ENCODE measurements at places on chromosomes 4 and X.

- no peak for DNase-seq
Observed at GRCh38 chr4:89876548-89876947, 18.1 kb upstream of the MMRN1 start.

DNA sequence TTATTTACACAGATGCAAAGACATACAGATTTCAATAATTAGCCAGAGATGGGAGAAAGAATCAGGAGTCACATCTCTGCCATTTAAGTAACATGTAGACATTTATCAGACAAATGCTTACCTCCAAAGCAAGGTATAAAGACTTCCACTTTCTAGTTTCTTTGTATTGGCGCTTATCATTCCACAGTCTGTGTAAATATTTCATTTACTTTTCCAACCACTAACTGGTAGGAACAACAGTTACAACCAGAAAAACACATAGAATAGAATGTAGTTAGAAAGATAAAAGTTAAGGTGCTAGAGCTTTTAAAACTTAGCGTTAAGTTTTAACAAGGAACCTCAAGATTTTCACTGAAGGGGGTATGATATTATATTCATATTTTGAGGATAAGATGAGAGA, 40.9 kb upstream of the UGT2B4 start:
- DNase-seq: no peak

GRCh38 chr4:144699565-144699964, 53.6 kb downstream of the HHIP start:
- DNase-seq: no peak

GRCh38 chr4:185716577-185717376, 95.2 kb downstream of the SORBS2 start:
- DNase-seq: no peak

GRCh38 chr4:57548856-57549255, 438.7 kb upstream of the IGFBP7 start:
- no peak for DNase-seq

DNA sequence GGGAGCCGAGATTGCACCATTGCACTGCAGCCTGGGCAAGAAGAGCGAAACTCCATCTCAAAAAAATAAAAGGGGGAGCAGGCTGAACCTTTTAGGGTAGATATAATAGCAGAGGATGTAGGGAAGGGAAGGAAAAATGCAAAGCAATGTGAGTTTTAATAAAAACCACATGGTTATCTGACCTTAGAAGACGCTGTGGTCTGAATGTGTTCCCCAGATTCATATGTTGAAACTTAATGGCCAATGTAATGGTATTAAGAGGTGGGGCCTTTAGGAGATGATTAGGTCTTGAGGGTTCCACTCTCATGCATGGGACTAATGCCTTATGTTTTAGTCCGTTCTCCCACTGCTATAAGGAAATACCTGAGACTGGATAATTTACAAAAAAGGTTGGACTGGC, 114.1 kb upstream of the STX18 start:
- DNase-seq: no peak

DNA sequence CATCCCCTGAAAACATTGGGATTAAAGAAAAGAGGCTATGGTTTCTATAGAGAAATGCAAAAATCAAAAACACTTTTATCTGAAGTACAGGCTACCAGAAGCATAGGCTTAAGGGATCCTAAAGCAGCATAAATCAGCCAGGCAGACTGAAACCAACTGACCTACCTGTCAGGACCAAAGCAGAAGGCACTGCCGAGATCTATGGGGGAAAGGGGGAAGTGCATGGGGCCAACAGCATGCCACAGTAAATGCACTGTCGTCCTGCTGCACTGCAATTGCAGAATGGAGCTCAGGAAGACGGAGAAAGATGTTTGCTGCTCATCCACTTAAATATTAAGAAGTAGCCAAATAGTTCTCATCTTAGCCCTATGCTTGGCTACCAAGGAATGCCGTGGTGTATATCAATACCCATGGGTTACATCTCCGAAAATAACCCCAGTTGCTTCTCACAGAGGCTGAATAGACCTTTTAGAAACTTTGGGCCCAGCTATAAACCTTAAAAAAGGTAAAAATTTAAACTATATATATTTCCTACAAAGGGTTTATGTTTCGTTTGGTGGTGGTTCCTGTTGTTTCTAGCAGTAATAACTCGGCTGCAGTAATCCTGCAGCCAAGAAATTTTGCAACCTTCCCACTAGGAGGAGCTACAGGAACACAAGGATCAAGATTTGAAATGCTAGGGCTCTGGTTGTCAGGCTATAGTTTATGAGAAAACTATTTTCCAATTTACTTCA, 312.2 kb upstream of the DIAPH2 start:
- DNase-seq: no peak

DNA sequence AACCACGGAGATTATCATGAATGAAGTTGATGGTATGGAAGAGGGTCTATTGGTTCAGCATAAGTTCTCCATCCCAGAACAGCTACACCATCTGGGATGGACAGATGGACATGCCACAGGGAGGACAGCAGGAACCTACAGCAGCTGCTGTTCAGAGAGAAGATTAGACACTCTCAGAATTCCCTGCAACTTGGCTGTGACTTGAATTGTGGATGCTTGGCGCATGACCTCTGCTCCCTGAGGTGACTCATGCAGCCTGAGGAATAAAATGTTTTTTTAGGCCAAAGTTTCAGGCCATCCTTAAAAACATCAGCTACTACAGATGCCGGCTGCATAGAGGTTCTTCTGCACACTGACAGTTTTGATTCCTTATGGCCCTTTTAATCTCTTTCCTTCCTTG, 97.3 kb downstream of the RS1 start:
- DNase-seq: no peak

DNA sequence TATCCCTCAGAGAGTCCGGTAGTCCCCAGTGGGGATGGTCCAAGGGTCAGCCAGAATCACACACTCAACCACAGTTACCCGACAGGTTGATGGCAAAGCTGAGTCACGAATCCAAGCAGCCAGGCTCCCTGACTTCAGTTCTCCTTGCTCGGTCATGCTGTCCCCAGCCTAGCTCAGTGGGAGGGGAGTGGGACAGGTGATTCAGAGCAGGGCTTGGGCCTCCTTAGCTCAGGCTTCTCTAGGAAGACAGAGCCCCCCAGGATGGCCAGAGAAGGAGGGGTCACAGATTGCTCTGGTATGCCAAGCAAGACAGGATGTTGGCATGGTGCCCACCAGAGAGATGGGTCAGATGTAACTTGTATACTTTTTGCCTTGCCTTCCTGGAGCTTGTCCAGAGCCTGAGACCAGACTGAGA, 66.5 kb downstream of the EFNB1 start:
- DNase-seq: no peak

- no peak for DNase-seq
Observed at GRCh38 chr4:23458054-23458453, 431.8 kb downstream of the PPARGC1A start.

DNA sequence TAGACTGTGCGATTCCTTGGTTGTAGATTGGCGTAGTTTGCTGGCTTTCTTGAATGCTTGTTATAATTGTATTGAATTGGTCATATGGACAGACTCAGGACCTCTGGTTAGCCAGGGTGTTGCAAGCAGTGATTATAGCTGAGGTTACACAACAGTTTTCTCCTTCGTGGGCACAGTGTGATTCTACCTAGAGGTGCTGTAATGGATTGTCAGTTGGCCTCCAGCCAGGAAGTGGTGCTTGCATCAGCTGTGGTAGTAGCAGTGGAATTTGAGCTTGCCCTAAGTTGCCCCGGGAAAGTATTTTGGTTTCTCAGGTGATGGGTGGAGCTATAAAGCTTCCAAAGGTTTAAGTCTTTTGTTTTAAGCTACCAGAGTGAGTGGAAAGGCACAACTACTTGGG, 23.1 kb upstream of the GABRG1 start:
- no peak for DNase-seq

GRCh38 chr4:155819066-155819465, 47.0 kb downstream of the ASIC5 start:
- DNase-seq: no peak

- DNase-seq: no peak
Observed at GRCh38 chrX:119991005-119991787, 47.6 kb upstream of the NKAP start.

- DNase-seq: no peak
Observed at GRCh38 chr4:162921178-162921785, 245.4 kb downstream of the NAF1 start.

DNA sequence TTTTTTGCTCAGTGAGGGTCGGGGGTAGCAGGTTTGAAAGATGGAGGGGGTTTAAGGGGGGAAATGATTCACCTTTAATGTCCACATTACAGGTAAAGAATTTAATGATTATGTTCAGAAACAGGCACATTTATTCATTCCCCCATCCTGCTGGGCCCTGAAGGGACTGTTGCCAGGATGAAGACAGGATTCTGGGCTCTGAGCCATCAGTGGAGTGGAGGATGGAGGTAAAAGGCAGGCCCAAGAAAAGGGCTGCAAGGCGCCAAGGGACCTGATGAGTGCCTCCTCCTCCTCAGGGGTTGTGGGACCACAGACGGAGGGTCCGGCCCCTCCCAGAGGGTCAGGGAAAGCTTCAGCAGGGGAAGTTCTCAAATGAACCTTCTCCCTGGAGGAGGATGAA, 40.4 kb upstream of the PROM1 start:
- no peak for DNase-seq

GRCh38 chr4:124937993-124938392, 225.5 kb upstream of the ANKRD50 start:
- no peak for DNase-seq

GRCh38 chrX:102712216-102712966, at the start of gene GPRASP2:
Gene GPRASP2 (plus strand): TSS chrX:102712448. CDS start chrX:102714870, 2,422 bp downstream.
- no peak for DNase-seq

GRCh38 chr4:8831221-8832112, 40.2 kb downstream of the HMX1 start:
- no peak for DNase-seq

DNA sequence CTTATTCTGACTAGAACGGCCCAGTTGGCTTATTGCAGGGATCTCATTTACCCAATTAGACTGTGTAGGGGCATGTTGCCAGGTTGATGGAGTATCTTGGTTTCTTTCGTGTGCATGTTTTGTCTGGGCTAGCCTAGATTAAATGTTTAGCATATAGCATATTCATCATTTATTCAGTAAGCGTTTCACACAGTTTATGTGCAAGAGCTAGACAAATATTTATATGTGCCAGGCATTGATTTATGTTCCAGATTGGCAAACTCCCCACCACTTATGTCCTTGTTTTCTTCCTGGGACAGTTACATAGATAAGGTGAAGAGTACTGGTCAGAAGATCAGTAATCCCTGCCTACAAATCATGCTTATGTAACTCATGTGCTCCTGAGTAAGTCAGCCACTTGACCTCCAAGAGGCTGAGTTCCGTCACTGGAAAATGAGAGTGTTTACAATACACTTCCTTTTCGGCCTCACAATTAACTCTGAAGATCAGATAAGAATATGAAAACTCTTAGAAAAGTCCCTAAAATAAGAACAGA, 57.2 kb downstream of the RUFY3 start:
- no peak for DNase-seq
